ENCODE measurements at places on chromosomes 12 and 14. TPM values are rescaled to one million over a fixed set of nuclear protein-coding genes. Genes with fewer than 3 reads are reported as not detected.

GRCh38 chr14:90831821-90832220 is 15.6 kb upstream of the TTC7B start:
- no peak for DNase-seq

DNA sequence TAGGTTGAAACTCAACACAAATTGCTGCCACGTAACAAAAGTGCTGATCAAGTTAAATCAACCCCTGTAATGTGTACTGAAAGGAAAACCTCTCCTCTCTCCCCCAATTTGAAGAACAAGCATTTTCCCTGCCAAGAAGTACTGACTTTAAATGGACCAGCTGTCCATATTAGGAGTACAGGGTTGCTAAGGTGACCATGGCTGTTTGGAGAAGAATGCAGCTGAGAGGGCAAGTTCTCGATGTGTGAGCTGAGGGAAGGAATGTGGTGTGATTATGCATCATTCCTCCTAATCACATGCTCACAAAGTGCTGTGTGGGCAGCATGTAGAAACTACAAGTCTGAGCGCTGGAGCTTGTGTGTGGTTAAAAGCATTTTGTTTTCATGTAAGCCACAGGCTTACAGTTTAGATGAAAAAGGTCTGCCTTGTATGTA is 50.9 kb upstream of the CCT2 start:
- peak; percentile 67 for DNase-seq

DNA sequence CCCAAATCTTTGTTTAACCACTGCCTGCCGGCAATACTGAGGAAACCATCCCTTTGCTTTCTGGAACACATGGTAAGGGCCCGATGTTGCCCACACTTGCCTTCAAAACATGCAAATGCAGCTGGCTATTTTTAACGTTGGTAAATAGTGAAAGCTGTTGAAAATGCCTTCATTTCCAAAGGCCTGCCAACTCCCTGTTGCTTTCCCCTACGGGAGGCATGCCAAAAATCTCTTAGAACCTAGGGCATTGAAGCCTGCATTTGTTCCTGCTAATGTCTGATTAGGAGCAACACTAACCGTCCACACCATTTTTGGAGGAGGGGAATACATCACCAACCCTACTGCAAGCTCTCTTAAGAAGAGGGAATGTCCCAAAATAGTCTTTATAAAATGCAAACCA is 152.6 kb upstream of the NOS1 start:
- DNase-seq = no peak

DCN gene
- not detected for total RNA-seq

DNA sequence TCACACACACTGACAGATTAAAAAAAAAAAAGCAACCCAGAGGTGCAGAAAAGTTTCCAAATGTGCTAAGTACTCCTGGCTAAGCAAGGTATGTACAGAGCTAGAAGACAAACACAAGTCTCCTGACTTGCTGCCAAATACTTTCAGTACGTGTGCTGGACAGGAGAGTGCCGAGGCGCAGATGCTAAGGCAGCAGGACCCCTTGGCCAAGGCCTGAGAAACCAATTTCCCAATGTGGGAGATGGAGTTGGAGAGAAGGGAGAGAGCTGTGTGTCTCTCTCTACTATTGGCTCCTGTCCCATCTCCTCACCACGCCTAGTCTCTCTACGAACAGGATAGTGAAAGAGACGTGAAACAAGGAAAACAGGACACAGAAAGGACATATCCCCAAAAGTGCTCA is 5.3 kb downstream of the SPRYD3 start:
- no peak for DNase-seq

- DNase-seq = no peak
These were observed 404.2 kb downstream of the TMEM121 start for GRCh38 chr14:105930572-105930971.

DNA sequence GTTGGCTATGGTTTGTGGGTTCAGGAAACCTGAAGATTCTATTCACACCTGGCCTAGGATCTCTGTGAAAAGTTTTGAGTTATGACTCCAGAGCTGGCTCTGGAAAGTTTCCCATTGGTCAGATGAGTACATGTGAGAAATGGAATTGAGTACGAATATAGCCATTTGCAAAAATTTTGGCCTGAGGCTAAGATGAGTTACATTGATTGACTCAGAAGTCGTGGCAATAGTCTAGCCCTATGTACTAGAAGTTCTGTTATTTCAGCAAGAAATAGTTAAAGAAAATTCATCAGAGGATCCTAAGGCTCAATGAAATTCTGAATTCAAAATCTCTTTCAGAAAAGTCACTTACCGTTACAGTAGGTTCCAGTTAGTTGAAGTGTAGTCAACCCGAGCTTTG is 109.9 kb downstream of the PTCSC3 start:
- DNase-seq = no peak

GRCh38 chr12:12735301-12735700 is 18.1 kb downstream of the CDKN1B start:
- no peak for DNase-seq

DNA sequence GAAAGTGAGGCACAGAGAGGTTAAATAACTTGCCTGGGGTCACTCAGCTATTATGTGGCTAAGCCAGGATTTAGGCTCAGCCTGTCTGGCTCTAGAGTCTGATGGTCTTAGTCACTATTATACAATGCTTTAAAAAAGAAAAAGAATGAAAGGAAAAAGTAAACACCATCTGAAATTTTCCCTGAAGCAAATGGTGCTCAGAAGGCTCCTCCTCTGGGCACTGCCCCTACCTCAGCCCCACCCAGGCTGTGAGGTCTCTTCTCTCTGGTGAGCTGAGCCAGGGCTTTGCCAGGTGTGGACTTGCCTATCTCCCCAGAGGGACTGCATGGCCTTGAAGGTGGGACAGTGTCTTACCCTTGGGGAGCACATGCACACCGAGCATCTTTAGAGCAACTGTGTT is 117.5 kb upstream of the DYRK2 start:
- no peak for DNase-seq

- DNase-seq = no peak
These were observed 57.5 kb downstream of the AP5M1 start for GRCh38 chr14:57326253-57326652.

ADAM20 gene
- total RNA-seq = 0.94 TPM

DNA sequence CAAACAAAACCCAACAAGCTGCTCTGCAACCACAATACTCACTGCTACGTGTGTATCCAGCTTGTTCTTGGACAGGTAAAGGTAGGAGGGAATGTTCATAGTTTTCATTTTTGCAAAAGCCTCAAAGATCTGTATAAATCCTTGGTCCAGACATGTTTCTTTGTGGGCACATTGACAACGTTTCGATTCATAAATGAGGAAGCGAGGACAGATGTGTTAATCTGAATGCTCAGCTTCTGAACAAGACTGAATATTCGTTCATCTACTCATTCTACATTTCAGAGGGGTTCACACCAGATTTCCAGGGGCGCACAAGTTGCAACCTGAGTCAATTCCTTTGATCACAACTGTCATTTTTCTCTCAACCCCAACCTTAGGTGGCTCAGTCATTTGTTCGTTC is 134.4 kb downstream of the LLPH start:
- no peak for DNase-seq

DNA sequence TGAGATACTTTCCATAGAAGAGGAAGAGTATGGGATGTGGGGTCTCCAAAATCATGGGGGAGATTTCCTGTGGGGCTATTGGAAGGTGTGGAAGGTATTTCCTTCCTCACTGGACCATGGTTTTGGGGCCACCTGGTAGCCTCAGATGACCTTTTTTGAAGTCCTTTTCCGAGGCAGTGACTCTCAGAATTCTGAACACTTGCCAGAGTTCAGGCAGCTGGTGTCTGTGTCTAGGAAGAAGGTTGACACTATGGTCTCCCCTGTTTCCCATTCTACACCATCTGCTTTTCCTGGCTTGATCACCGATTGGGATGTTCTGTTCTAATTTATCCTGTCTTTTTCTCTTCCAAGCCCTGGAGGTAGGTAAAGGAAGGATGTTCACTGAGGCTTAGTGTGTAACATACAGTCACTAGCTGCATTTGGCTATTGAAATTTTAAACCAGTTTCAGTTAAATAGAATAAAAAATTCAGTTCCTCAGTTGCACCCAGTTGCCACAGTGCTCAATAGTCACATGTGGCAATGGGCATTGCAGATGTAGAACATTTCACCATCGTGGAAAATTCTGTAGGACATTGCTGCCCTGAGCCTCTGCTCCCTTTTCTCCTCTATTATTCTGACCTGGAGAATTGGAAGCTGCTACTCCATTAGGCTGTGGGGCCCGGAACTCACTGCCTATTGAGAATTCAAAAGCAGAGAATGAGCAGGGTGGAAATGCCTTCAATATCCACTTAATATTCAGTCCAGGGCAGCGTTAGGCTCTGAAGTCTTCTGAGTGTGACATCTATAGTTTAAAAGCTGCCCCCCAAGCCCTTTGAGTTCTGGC is 11.0 kb upstream of the PLEKHG3 start:
- no peak for DNase-seq

DNA sequence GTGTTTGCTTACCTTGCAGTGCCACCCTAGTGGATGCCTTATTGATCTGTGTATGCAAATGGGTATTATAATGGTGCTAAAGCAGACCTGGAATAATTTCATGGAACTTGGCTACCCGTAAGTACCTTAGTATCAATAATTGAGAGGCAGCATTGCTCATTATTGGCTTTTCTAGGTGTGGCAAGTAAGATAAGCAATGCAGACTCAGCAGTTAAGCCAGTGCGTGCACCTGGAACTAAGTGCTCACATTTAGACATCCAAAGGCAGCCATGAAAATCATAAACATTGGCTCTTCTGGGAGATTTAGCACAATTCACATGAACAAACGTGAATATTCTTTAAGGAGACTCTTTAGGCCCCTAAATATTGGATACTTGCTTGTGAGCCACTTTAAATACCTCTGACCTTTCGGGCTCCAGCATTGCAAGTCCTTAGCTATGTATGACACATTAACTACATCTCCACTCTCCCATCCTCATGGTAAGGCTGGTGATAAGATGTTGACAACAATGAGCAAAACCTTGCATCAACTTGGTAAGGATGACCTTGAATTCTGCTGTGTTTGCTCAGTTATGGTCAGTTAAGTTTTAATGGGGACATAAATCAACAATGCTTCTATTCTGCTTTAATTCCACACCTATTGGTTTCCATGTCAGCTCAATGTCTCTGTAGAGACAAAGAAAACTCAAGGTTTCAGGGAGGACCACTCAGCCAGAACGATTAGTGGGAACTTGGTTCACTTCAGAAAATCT is 112.0 kb downstream of the SLC5A8 start:
- DNase-seq = no peak

- no peak for DNase-seq
These were observed 633 bp downstream of the RPAP3 start for GRCh38 chr12:47705229-47705565.

DNA sequence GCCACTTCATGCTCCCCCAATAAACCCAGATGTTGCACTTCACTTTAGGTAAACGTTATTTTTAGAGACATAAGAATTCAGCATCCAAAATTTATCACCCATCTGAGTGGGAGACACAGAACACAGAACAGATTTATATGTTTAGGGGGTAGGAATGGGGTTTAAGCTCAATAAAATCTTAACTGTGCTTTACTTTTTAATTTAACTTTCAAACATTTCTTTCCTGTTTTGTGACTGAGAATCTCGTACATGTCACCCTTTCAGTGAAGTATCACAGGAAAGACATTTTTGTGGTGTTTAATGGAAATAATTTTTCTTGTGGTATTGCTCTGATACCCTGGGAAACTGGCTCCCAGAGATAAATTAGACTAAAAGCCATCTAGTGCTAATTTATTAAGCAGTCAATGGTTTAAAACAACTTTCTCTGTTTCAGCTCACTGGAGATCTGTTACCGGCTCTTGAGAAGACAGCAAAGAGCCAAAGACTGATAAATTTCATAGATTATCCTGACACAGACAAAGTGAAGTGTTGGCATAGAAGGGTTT is 148.0 kb upstream of the BMP4 start:
- DNase-seq = no peak

DNA sequence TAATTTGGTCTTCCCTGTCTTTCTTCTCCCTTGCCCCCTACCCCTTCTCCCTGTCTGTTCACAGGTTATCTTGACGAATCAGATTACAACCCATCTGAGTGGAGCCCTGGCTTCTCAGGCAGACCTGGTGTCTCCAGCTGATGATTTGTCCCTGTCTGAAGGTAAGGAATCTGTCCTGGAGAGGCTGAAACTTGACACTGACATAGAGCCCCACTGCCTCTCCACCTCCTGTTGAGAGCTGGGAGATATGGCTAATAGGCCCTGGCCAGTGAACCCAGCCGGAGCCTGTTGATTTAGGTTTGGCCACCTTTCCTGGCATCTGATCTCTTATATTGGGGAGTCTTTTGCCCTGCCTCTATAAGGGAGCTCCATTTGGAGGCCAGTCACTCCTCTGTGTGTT is 472.2 kb downstream of the RAD51B start:
- peak; percentile 37 for DNase-seq

DNA sequence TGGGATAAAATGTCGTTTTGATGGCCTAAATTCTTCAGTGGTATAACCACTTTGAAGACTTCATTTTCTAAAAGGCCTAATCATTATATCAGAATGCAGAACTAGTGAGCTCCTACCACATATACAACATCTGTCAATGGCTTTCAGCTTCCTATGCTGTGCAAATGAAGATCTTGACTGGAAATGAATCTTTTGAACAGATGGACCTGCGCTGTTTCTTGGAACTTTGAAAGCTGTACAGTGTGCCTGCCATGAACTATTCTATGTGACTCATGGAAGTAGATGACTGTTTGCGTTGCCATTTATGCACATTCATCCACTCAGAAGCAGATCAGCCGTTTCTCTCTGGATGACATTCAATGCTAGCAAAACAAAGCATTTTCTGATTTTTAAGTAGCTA is 542.2 kb upstream of the USP15 start:
- no peak for DNase-seq

BRI3BP gene
- total RNA-seq = 11.6 TPM

NGB gene
- total RNA-seq = not detected

- DNase-seq = no peak
These were observed 211.4 kb downstream of the CCDC59 start for GRCh38 chr12:82146740-82147139.

- DNase-seq = no peak
These were observed 85.8 kb upstream of the TSPAN11 start for GRCh38 chr12:30840715-30841114.

- no peak for DNase-seq
These were observed 127.6 kb upstream of the ARID2 start for GRCh38 chr12:45601888-45602287.

DNA sequence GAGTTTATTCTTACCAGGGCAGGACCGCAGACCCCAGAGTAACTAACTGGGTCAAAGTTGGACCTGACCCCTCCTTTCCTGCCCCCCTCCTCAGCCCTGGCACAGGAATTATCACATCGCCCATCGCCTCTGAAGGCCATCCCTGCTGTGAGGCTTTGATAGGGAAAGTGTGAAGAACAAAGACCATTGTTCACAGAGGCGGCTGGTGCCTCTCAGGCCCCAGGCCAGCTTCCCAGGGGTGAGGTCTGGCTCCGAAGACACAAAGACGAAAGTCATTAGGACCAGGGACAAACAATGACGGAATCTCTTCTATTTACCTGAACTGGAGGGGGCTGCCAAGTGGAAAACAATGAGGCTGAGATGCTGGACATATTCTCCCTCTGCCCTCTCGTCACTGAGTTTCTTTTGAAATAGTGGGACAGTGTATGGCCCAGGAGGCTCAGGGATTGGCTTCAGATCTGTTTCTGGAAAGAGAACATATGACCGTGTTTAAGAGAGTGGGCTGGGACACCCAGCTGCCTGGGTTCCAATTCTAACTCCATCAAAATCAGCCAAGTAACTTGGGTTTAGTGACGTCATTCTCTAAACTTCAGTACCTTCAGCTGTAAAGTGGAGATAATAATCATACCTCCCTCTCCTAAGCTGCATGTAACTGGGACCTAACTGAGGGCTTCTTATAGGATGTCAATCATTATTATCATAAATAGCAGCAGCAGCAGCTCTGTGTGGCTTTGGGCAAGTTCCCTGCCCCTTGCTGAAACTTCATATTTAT is 769.4 kb downstream of the MED13L start:
- no peak for DNase-seq

Data from PC-9 (cell line).